NCI-H1092 treated with DMSO at 0.1 percent for 48 hours (cell line): ENCODE measurements at places on chromosomes 2 and 18.

GRCh38 chr2:71675296-71675695, 221.9 kb downstream of the DYSF start:
- no peak for DNase-seq

DNA sequence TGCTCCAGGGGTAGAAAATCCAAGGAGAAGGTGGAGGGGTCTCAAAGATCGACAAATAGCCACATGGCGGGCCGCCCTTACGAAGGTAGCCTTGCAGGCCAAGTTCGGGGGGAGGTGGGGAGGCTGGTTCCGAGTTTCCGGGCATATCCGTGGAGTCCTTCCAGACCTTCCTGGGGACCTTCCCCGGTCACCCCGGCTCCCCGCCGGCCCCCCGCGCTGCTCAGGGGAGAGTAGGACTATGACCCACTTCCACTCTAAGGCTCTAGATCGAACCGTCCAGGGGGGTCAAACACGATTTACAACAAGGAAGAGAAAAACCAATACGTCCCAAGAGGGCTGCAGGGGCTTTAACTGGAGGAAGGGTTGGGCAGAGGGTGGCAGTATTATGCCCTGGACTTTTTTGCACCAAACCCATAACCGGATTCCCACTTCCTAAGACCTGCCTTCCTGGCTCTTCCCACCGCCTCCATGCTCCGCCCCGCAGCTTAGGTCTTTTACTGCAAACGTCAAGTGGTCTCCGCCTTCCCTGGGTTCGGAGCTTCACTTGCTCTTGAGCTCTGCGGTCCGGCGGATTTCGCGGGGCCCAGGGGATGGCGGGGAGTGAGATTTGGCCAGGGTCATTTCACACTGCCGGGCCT, 779 bp upstream of the LYPD6 start:
- DNase-seq = peak; percentile 60

- DNase-seq = peak; percentile 36
Observed at GRCh38 chr2:47002480-47003381, 87.1 kb upstream of the MCFD2 start.

DNA sequence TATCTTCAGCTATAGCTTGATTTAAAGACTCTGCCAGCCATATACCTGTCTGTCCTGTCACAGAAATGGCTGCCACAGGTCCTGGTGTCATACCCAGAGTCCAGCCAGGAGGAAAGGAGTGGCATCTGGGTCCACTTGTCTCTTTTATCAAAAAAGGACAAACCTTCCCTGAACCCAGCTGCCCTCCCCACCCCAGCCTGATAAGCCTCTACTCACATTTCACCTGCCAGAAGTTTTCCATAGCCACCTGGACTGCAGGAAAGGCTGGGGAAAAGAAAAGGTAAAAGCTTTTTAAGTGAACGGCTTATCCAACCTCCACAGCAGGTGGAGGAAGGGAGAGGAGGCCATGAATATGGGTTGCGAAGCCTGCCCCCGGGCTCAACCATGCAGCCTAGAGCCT, 32.8 kb downstream of the TMEM163 start:
- DNase-seq = no peak

DNA sequence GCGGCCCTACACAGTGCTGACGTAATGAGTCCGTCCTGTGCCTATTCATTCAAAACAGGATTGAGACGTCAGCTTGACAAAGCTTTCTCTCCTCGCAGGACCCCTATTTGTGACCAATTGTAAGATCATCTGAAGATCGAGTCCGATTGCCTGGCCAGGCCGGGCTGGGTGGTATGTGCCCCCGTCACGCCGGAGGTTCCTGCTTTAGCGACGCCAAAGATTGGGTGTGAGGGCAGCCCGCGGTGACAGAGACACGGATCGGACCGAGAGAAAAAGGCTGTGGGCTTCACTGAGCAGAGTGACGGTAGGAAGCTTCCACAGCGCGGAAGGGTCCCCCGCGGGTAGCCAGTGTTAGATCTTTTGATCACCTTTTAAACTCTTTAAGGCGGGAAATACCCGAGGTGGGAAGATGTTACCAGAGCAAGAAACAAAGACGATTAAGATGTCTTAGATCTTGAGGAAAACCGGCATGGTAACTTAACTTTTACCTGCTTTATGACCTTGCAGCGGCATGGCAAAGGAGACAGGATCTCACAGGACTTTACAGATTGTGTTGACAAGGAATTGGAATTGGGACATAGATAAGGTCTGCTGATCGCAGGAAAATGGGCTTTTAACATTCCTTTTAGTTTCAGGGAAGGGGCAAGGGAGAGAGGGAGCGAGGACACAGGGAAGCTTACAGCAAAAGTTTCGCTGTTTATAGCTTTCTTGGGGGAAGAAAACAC, 220.0 kb downstream of the METTL4 start:
- DNase-seq = no peak

GRCh38 chr2:78811955-78812610, 213.4 kb upstream of the REG3G start:
- DNase-seq = no peak

DNA sequence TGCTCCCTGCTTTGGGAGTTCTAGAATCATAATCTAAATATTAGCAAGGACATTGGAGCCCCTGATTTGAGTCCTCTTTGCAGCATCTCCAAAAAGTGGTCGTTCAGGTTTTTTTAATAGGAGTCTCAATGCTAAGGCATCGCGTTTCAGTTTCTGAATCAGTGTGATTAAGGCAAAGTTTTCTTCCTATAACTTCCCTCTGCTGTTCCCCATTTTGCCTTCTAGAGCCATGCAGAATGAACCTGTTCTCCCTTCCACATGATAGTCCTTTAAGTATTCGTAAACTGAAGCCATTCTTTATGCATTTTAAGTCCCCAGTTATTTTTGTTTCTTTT, 159.5 kb downstream of the PTGR3 start:
- DNase-seq = no peak

DNA sequence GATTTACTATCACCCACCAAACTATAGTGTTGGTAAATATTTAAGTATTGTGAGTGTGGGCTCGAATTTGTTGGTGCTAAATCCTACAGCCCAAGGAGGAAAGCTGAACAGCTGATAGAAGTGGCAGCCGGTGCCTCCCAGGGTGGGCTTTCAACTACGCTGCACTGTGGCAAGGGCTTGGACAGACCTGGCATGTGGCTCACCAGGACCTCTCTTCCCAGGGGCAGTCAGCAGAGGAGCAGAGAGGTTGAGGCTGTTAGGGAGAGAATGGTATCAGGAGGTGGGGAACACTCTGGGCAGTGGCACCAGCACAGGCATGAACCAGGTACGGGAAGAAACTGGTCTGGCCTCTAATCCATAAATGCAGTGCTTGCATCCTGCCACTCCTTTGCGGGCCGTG, 44.6 kb downstream of the TFCP2L1 start:
- DNase-seq = no peak

GRCh38 chr2:239610457-239611221, 209.8 kb upstream of the HDAC4 start:
- DNase-seq = no peak

DNA sequence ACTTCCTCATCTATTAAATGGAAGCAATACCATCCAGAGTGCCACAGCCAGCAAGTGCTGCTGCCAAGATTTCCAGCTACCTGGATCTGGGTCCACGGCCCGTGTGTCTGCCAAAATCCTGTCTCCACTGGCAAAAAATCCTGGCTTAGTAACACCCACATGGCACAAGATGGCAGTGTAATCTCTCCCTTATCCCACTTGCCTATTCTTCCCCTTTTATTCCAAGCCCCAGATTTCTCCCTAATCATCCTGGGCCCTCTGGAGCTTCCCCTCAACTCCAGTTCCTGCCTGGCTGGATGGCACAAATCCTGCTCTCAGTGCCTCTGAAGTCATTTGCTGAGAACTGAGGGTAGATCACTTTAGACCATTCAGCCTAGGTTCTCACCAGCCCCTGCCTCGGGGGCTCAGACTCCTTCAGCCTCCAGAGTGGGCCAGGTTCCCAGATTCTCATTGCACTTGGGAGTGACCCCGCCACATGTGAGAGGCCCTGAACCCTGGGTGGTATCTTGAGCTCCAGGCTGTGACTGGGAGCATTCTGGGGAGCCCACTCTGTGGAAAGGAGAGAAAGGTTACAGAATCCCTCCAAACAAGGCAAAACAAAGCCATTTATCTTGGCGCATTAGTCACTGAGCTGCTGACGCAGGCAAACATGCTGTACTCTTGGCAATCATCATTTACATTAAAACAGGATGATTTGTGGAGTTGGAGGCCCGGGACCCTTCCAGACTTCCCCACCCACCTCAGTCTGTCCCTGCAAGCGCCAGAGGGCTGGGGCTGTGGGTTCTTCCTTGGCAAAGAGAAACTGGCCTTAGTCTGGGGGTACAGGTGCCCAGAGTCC, 325.8 kb downstream of the DYSF start:
- DNase-seq = no peak

- DNase-seq = no peak
Observed at GRCh38 chr2:795531-796041, 118.4 kb upstream of the TMEM18 start.

- no peak for DNase-seq
Observed at GRCh38 chr18:12336171-12336613, 28.2 kb downstream of the TUBB6 start.

GRCh38 chr2:74374509-74375205, 5.5 kb downstream of the DCTN1 start:
- DNase-seq = peak; percentile 90

DNA sequence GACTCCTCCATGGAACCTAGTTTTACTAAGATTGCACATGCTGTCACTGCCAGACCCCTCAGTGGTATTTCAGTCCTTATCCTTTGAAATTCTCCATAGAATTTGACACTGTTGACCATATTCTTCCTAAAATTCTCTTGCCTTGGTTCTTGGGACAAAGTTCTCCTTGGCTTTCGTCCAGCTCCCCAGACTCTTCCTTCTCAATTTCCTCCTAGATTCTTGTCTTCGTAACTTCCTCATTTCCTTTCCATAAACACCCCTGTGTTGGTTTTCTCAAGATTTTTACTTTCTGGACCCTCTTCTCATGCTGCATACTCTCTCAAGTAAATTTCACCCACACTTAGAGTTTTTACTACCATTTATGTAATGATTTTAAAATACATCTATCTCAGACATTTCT, 96.6 kb upstream of the TWSG1 start:
- no peak for DNase-seq

- DNase-seq = no peak
Observed at GRCh38 chr18:42798606-42799170, 316.8 kb downstream of the RIT2 start.

- DNase-seq = no peak
Observed at GRCh38 chr2:34827398-34827797, 1228.3 kb upstream of the FAM98A start.

DNA sequence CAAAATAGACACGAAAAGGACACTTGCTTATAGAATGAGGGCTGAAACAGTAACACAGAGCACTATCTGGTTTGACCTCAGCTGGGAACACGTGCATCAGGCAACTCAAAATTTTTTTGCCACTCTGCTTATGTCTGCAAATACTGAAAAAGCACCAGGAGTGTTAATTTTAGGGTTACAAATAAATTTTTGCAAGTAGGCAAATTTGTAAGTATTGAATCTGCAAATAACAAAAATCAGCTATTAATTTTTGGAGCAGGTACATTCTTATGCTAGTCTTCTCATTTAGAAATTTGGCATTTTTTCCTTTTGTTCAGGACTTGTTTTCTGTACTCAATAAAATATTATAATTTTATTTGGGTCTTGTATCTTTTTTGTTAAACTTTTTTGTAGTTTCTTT, 29.7 kb downstream of the DYTN start:
- DNase-seq = no peak

DNA sequence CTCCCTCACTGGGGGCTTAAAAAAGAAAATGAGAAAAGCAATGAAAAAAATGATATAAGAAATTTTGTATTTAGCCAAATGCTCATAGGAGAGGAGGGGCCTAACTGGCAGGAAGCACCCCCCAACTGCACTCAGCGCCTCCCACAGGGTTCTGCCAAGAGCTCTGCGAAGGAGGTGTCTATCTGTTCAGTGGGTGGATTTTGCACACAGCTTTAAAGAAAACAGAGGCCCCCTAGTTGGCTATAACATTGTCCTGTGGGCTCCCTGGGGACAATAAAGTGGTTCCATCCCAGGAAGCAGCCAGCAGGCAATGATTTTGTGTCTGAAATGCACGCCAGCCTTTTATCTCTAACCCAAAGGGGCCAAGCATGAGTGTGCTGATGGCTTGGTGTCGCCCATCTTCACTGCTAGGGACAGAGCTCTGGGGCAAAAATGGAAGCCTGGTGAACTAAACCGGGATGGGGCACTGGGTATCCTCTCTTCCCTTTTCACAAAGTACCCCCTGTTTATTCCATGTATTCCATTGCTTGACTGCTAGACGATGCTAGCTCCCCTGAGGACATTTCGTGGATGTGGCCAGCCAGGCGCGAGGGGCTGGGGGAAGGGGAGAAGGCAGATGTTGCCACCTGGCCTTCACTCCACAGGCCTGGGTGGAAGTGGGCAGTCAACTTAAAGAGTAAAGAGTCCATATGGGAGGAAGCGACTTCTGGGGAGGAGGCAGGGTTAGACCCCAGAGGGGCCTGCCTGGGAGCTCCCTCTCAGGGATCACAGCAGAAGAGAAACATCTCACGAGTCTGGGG, 205.7 kb downstream of the CYP26B1 start:
- DNase-seq = no peak

- DNase-seq = no peak
Observed at GRCh38 chr18:7590826-7591560, 23.9 kb downstream of the PTPRM start.

GRCh38 chr18:23228102-23229061, 93.1 kb downstream of the CABLES1 start:
- peak; percentile 85 for DNase-seq

DNA sequence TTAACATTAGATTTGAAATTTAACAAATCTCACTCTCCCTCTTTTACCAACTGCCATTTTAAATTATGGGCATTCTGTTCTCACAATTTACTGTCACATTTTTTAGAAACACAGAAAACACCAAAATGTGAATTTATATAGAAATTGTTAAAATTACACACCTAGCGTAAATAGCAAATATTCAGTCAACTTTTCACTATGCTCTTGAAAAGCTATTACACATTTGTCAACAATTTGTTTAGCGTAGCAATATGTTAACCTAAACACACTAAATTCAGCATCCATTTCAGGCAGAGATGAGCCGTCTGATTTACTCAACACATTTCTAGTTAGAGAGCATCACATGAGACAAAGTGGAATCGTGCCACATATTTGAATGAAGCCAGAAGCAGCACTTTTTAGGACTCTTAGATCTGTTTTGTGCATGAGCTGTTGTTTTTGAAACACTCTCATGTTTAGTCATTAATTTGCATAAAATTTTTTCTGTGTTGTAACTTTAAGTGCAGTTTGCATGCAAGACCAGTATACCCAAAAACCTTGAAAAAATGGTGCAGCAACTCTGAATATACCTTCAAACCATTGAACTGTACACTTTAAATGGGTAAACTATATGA, 8.2 kb downstream of the TTC32 start:
- no peak for DNase-seq
